Endothelial cell of umbilical vein (primary cell): ENCODE measurements at places on chromosomes 11 and 22. TPM values are rescaled to one million over a fixed set of nuclear protein-coding genes. Genes with fewer than 3 reads are reported as not detected.

GRCh38 chr22:41848468-41848867 lies 15.6 kb downstream of the SREBF2 start:
- DNase-seq = no peak

KCNK4 gene
- 0.44 TPM in 1 of 2 replicates, not detected in the other for total RNA-seq

HEPHL1 gene
- total RNA-seq = not detected in 2 replicates

DNA sequence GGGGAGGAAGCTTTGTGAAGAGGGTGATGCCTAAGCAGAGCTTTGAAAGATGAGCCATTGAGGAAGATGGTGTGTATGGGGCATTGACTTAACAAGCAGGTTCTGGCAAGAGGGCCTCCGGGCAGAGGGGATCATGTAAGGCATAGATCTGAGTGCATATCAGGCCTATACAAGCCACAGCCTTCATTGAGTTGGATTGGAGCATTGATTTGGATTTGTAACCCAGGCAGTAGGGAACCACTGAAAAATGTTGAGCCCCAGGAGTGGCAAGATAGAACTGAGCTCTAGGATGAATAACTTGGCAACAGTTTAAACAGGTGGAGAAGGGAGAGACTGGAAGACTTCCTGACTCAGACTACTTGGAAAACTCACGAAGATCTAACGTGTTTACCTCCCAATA lies 21.4 kb downstream of the PANX1 start:
- DNase-seq = no peak

- no peak for DNase-seq
These were observed 2.5 kb downstream of the RAC2 start for GRCh38 chr22:37241351-37242142.

HBG1 gene
- total RNA-seq = not detected in 2 replicates

DNA sequence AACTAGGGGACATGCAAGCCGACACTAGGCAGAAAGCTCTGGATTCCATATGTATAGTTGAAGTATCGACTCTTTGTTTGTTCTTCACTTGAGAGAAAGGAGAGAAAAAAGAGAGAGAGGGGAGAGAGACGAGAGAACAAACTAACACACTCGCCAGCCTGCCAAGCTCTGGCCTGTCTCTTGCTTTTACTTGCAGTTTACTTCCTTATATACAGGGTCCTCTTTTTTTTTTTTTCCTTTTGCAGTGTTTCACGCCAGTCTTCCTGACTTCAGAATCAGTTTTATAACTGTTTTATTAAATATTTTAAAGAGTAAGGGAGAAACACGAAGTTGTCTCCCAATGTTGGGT lies 19.9 kb downstream of the TEAD1 start:
- no peak for DNase-seq

DNA sequence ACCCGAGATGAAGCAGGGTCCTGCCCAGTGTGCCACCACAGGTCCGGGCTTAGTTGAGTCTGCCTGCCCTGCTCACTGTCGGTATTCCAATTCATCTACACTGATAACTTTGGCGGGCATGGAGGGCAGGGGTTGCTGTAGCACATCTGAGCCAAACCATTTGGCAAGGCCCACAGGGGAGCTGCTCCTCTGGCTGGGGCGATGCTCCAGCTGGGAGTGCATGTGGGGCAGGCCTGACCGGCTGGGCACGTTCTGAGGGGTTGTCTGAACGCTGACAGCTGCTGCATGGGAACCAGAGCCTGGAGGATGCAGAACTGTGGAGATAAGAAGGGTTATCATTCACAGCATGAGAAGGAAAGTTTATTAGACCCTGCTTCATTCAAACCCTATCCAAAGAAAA lies 40.4 kb downstream of the DRG1 start:
- DNase-seq = no peak

DNA sequence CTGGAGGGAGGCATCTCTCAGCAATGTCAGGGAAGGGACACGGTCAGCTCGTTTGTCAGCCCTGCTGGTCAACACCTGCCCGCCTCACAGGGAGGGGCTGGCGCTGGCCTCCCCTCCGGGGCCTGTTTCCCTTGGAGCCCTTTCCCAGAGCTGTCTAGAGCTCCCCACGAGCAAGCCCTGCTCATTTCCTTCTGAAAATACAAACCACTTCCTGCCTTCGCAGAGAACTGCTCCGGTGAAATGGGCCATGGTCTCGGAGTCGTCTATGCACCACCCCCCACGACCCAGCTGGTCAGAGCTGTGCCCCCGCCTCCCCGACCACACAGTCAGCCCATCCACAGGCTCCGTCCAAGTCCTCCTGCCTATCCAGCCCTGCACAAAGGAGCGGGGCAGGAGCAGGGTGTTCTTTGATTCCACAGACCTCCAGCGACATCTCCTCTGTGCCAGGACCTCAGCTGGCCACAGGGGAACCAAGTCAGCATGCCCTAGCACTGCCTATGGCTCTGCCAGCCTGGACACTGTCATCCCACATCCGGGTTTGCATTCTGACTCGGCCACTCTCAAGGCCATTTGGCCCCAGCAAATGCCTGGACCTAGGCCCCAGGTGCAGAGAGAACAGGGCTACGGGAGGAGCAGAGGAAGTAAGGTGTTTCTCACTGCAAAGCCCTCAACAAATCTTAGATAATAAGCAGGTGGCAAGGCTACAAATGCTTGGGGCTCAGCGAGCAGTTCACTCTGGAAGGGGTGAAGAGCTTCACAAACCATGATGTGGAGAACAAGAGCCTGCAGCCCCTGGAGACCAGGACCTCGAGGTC lies 82.1 kb upstream of the WNT11 start:
- DNase-seq = peak; percentile 61

KCNK7 gene
- total RNA-seq = 0.60 and 1.3 TPM in 2 replicates

GRM5 gene
- 0.11 and 0.28 TPM in 2 replicates for total RNA-seq

MACROD1 gene
- 16.2 and 16.6 TPM in 2 replicates for total RNA-seq

TMEM132A gene
- total RNA-seq = 106 and 120 TPM in 2 replicates

DRG1 gene
- 51.6 and 65.1 TPM in 2 replicates for total RNA-seq

DNA sequence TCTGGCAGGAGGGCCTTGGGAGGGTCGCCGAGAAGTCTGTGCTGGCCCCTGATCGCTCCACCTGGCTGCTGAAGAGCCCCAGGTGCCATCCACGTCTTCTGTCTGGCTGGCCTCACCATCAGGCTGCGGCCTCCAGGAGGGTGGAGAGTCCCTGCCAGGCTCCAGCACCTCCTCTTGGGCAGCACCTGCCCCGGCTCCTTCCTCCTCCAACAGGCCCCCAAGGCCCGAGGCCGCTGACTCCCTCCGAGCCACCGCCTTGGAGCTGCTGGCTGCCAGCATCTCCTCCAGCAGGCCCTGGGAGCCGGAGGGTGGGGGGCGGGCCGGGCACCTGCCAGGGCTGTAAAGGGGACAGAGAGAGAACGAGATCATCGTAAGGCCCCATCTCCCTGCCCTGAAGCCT lies 22.3 kb downstream of the TNKS1BP1 start:
- DNase-seq = no peak

DNA sequence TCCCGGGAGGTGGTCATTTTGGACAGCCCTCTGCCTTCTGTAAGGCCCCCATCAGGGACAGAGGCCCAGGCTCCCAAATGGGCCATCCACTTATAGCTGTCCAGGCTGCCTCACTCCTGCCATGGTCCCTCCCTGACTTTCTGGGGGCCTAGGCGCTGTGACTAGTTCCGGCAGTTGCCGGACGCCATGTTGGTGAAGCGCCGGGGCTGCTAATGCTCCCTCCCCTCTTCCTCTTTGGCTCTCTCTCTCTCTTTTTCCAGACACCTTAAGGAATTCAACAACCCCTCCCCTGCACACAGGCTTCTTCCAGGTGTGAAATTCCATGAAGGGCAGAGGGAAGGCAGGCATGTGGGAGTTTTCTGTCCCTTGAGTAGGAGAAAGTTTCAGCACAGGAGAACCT lies 445.6 kb downstream of the SOX6 start:
- no peak for DNase-seq

ZNF70 gene
- 6.0 and 6.2 TPM in 2 replicates for total RNA-seq

DNA sequence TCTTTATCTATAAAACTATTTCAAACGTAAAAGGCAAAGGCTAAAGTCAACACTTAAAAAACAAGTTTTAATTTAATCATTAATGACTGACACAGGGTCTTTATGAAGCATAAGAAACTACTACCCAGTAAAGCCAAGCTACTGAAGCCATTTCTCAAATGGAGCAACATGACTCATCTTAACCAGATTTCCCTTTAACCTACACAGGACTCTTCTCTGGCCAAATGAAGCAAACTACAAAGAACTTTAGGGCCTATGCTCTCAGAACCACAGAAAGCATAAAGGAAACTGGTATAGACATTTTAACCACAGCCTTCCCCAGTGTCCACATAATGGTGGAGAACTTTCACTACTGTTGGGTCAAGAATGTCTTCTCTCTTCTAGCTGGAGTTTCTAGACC lies 34.7 kb downstream of the ALG9 start:
- no peak for DNase-seq

GRCh38 chr11:66032957-66033735 lies 6.9 kb upstream of the CATSPER1 start:
- DNase-seq = no peak

GRCh38 chr11:58905011-58905720 lies 34.1 kb upstream of the GLYATL1 start:
- DNase-seq = no peak

- DNase-seq = peak; percentile 89
These were observed 54.0 kb downstream of the MIAT start for GRCh38 chr22:26711205-26711963.

DNA sequence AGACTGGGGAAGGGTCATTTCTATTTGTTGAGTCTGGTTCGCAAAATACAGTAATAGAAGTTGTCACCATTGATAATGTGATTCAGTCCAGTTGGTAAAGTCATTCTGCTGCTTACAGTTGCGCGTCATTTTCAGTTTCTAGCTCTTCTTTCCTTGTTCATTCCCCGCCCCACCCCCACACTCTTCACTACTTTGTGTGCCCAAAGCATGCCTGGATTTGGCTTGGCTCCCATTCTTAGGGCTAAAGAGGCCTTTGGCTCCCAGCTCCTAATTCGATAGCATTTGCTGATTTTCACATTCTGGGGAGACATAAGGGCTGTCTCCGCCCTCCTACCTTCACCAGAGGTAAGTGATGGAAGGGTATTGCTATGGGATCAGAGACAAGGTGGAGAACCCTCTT lies 43.0 kb downstream of the CECR2 start:
- DNase-seq = no peak

GRCh38 chr11:123505546-123506299 lies 75.7 kb downstream of the GRAMD1B start:
- DNase-seq = no peak

OR5P2 gene
- total RNA-seq = not detected in 2 replicates

GRCh38 chr11:87444993-87445392 lies 407.3 kb downstream of the TMEM135 start:
- no peak for DNase-seq

DNA sequence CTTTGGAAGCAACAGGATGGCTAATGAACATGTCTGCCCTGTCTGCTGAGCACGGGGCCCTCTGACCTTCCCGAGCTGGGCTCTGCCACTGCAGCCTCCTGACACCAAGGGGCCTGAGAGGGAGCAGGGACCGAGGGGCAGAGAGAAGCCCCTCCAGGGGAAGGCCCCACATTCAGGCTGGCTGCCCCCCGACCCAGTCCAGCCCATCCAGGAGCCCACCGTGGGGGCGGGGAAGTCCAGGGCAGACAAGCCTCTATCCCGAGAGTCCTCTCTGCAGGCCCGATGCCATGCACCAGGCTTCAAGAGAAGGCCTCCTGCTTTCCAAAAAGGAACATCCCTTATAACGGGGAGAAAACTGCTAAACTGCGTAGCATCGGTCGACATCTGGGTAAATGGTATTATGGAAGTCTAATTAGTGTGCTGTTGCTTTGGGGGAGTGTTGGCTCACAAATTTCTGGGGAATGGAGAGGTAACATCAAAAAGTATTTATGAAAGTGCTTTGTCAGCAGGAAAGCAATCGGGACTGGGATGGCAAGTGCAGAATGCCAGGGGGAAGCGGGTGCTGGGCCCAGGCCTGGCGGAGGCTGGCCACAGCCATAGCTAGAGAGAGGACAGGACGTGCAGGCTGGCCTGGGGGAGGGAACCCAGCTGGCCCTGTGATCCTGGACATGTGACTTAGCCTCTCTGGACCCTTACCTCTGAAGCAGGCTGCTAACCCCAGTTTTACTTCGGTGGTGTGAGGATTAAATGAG lies 5.3 kb upstream of the SHISAL1 start:
- no peak for DNase-seq

DNA sequence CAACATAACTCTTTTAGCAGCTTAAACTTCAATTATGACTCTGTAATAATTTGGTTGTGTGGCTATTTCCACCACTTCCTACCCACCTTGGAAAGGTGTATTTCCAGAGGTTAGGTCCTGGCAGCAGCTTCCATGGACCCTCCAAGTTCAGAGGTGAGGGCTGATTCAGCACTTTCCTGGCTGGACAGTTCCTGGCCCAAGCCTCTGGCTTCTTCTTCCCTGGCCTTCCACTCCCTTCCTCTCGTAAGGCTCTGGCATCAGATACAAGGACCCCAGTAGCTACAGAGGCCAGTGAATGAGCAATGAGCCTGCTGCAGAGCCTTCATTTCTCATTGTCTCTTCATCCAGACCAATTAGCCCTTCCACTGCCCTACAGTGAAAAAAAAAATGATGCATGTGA lies 98.1 kb upstream of the KIRREL3 start:
- DNase-seq = no peak

- DNase-seq = no peak
These were observed 50.9 kb downstream of the PPP2R1B start for GRCh38 chr11:111715142-111715816.

BTG4 gene
- total RNA-seq = not detected in 2 replicates

DNA sequence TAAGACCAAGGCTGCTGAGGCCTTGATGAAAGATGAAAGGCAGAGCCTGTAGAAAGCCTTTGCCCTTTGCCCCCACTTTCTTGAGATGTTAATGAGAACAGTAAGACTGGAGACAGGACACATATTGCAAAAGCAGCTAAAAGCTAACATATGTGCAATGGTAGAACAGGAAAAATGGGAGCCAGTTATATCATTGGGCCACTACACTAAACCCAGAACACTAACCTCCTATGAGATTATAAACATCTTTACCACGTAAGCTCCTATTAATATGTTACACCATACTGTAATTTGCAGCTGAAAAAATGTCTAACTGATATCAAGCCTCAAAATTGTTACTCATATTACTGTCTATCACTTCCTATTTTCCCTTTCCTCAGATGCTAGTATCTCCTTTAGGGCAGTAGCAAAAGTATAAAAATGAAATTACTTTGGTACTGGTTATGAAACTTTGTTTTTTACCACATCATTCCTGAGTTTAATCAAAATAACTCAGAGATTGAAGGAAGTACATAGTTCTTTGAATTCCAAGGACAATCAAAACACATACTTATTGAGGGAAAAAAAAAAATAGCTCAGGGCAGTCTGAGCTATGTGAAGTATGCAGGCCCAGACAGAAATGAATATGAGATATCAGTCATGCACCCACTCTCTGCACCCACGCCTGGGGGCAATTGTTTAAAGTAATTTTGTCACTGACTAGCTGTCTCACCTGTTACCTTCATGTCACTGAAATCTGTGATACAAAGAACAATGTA lies 9.1 kb downstream of the HPS5 start:
- DNase-seq = peak; percentile 22

- DNase-seq = no peak
These were observed 45.4 kb upstream of the TOP3B start for GRCh38 chr22:22027955-22028354.

DNA sequence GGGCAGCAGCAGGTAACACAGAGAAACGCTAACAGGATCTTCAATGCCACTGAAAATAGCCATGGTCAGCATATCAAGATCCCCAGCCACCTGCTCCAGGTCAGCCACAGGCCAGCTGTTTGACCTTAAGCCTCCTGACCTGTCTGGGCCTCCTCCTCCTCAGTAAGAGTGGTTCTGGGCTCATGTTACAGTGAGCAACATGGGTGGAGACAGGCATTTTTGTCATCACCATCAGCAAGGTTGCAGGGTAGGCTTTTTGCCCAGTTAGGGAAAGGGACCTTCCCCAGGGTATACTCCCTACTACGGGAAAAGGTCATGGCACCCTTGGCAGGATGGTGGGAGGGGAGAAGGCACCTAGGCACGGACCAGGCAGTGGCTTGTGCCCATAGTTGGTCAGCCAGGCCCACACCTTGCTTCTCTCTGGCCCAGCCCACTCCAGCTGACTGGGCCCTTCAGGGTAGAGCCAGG lies 131.8 kb upstream of the PARVA start:
- DNase-seq = no peak
